ENCODE measurements at places on chromosomes 2 and 18.

- no peak for DNase-seq
These were observed 617.3 kb upstream of the ZEB2 start for GRCh38 chr2:145137211-145137610.

DNA sequence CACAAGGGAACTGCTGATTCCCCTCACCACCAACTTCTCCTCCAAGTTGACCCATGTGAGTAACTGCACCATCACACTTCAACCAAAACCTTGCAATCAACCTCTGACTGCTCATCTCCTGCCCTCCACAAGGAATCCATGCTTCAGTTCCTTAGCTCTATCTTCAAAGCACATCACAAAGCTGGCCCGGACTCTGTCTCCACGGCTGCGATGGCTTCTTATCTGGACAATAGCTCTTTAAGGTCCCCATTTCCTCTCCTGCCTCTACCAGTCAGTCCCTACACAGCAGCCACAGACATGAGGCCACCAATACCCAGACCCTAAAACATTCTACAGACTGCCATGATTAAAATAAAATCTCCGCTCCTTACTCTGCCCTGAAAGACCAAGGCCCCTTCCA is 25.7 kb downstream of the MBOAT2 start:
- DNase-seq, result no peak

GRCh38 chr18:49861659-49862058 is 48.3 kb upstream of the ACAA2 start:
- DNase-seq, result no peak

GRCh38 chr18:68997845-68998244 is 200.0 kb downstream of the CCDC102B start:
- no peak for DNase-seq

- no peak for DNase-seq
These were observed 114.3 kb downstream of the CELF4 start for GRCh38 chr18:37451239-37451825.

GRCh38 chr2:73870084-73870483 is 22.7 kb upstream of the ACTG2 start:
- DNase-seq, result no peak

DNA sequence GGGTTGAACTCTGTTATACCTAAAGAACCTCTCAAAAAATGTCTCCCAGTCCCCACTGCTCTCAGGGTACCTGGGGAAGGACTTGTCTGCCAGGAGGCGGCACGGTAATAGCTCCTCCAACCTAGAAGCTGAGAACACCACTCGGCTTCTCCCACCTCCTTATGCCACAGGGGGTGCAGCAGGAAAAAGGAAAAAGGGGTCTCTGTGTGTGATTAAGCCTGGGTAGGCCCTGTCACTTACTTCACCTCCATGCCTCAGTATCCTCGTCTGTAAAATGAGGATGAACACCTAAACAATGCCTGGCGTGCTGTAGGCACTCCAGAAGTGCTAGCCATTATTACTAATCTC is 76.6 kb downstream of the EMX1 start:
- no peak for DNase-seq

- no peak for DNase-seq
These were observed at the start of gene SPTBN1 for GRCh38 chr2:54455563-54456361. Gene SPTBN1, plus strand, starts transcription at chr2:54456327. Its CDS starts 70,092 bp downstream, at chr2:54526419.

DNA sequence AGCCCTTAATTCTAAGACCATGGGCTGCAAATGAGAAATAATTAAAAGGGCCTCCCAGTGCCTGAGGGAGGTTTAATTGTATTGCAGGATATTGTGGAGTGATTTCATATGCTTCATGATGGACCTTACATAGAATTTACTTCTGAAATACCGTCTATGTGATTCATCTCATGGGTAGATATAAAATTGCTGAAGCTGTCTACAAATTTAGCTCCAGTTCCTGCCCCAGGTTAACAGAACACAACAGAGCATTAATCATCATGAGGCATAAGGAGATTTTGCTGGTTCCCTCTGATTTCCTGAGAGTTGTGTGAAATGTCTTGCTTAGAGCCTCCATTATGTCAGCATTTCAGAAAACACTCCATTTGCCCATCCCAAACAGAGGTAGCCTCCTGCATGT is 770 bp downstream of the UPP2 start:
- no peak for DNase-seq

- DNase-seq, result no peak
These were observed 359.3 kb downstream of the RIT2 start for GRCh38 chr18:42756214-42756613.

GRCh38 chr18:49853011-49853410 is 39.7 kb upstream of the ACAA2 start:
- no peak for DNase-seq

DNA sequence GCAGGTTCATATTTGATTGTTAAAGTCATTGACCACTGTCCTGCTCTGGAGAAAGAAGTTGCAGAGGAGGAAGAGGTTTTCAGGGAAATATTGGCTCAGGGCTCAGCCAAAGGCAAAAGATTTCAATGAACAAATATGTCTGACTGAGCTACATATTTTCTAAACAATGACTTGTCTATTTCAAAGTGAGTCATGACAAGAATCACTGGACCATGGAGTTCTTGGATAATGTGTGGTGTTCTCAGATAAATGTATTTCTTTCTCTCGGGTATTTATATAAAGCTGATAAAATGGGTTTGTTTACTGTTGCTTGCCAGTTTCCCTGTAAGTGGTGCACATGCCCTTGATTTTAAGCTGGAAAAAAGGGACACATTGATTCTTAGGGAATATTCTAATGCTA is 34.3 kb upstream of the RMP24 start:
- DNase-seq, result no peak

DNA sequence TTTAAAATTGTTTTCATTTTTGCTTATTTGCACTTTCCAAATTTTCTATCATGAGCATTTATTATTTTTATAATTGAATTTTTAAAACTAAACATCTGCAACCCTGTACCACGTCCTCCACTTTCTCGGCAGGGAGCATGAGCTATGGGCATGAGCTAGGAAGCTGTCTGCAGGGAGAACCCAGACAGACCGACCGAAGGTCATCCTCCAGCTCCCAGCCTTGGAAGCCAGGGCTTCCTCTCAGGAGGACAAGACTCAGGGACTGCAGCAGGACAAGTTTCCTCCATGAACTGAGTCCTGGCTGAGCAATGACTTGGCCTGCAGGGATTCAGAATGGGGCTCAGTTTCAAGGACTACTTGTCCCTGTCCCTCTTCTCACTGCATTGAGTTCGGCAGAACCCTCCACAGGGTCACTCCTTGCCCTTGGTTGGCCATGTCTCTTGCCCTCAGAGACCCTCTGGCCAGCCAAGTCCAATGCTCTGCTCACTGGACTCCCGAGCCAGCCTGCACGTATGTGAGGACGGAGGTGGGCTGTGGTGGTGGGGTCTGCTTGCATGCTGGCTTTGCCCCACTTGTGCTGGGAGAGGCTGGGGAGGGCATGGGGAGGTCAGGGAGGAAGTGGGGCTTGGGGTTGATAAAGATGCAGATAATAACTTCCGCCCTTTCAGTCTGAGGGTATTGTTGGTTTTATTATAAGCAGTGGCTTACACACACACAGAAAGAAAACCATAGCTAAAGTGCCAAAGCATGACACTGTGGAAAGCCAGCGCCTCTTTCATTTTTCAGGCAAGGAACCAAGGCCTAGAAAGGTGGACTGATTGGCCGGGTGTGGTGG is 6.6 kb downstream of the NMUR1 start:
- DNase-seq, result no peak

DNA sequence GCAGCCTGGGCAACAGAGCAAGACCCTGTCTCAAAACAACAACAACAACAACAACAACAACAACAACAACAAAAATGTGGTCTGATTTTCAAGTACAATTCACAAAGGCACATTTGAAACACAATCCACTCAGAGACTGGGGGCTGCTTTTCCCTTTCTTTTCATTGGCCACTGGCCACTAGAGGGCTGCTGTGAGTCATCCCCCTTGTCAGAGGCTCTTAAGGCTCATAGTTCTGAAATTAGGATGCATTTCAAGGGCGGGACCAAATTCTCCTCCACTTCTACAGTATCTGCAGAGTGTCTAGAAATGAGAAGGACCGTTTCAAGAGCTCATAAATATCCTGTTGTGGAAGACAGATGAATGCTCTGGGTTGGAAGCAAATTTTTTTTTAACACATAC is 285.4 kb downstream of the NRXN1 start:
- DNase-seq, result no peak

- peak; percentile 69 for DNase-seq
These were observed 9.7 kb downstream of the SMAD7 start for GRCh38 chr18:48940854-48941611.
